ENCODE measurements at places on chromosomes 2 and 18. TPM values are rescaled to one million over a fixed set of nuclear protein-coding genes. Genes with fewer than 3 reads are reported as not detected.

EVX2 gene
- not detected for total RNA-seq

SEMA4F gene
- total RNA-seq: 4.0 TPM

TNFRSF11A gene
- total RNA-seq: 3.1 TPM

CDH20 gene
- 2.8 TPM for total RNA-seq

PDE1A gene
- total RNA-seq: under 0.01 TPM

MERTK gene
- total RNA-seq: 17.3 TPM

KCNE4 gene
- total RNA-seq: not detected

SP140L gene
- total RNA-seq: 13.3 TPM

NTSR2 gene
- total RNA-seq: not detected

NOSTRIN gene
- total RNA-seq: 0.36 TPM

PAX8 gene
- total RNA-seq: not detected

SLC4A3 gene
- total RNA-seq: 0.27 TPM

SLC19A3 gene
- total RNA-seq: 0.09 TPM

PROKR1 gene
- total RNA-seq: not detected

CRYBA2 gene
- not detected for total RNA-seq

ZSWIM2 gene
- not detected for total RNA-seq

CXCR4 gene
- total RNA-seq: 76.6 TPM

SERPINB11 gene
- not detected for total RNA-seq

HOXD13 gene
- not detected for total RNA-seq

C2orf78 gene
- total RNA-seq: not detected

CRYGC gene
- total RNA-seq: not detected

E2F6 gene
- 10.1 TPM for total RNA-seq

ACTR3 gene
- 319 TPM for total RNA-seq

TIA1 gene
- total RNA-seq: 162 TPM

ST8SIA3 gene
- not detected for total RNA-seq

CHRNG gene
- total RNA-seq: not detected

CNNM3 gene
- 6.6 TPM for total RNA-seq

RFTN2 gene
- 3.8 TPM for total RNA-seq

FKBP7 gene
- 24.3 TPM for total RNA-seq

RAPH1 gene
- total RNA-seq: 38.3 TPM

ASB18 gene
- not detected for total RNA-seq

TNS1 gene
- total RNA-seq: 27.4 TPM

LBX2 gene
- total RNA-seq: 1.4 TPM

ITGB6 gene
- total RNA-seq: not detected

PLEK gene
- total RNA-seq: 0.09 TPM

TTC27 gene
- total RNA-seq: 19.3 TPM

SPR gene
- total RNA-seq: 46.5 TPM

PHOSPHO2 gene
- 2.3 TPM for total RNA-seq

MC2R gene
- total RNA-seq: not detected

SOCS6 gene
- total RNA-seq: 22.6 TPM

COL5A2 gene
- total RNA-seq: 325 TPM

CYRIA gene
- total RNA-seq: 27.4 TPM
